ENCODE measurements at places on chromosomes 11 and 22.

DNA sequence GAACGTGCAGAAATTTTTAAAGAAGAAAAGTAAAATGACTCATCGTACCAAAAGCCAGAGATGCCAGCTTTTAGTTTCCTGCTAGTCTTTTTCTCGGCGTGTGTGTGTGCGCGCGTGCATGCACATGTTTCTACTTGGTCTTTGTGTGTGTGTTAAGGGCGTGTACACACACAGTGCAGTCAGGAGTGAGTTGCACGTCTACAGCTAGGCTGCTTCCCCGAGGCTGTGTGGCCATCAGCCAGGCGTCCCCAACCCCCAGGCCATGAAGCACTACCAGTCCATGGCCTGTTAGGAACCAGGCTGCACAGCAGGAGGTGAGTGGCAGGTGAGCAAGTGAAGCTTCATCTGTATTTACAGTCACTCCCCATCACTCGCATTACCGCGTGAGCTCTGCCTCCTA is 36.4 kb downstream of the KCNQ1 start:
- no peak for DNase-seq

- DNase-seq, result no peak
Observed at GRCh38 chr11:119343726-119344125, 2.8 kb downstream of the MFRP start.

DNA sequence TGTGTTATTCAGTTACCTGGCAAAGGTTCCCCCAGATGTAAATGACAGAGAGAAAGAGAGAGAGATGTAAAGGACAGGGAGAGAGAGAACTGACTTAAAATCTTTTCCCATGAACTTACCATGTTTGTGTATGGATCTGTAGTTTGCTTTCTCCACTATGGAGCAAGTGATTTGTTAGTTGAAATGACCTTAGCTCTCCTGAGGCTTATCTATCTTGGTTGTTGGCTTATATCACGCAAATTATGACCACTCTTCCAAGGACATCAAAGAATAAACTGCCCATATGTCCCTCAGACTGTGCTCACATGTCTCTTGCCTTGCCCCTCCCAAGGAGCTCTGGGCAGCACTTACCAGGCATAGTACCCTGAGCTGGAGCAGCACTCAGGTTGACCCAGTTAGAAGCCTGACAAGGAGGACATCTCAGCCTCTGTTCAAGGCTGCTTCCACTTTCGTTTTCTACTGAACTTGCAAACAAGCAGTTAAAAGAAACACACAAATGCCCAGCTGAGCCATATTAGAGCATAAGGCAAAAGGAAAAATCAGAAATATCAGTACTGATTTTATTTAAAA is 95.3 kb upstream of the RCN1 start:
- peak; percentile 25 for DNase-seq

DNA sequence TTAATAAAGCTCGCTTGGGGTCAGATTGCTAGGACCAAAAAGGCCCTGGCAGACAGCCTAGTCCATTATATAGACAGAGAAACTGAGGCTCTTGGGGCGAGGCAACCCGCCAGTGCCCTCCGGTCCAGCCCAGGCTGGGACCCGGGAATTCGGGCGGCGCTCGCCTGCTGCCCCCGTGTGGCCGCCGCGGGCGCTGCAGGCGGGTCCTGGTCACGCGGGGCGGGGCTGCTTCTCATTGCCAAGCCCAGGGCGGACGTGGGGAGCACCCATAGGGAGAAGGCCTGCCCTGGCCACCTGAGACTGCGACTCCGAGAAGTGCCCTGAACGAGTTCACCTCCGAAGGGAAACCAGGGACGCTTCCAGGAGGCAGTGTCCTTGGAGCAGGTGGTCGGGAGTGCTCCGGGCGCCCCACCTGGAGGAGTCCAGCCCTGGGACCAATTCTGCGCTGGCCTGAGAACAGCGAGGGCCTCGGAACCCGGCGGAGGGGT is 36.0 kb upstream of the CSNK1E start:
- peak; percentile 46 for DNase-seq

- no peak for DNase-seq
Observed at GRCh38 chr22:25548866-25549464, 15.5 kb upstream of the GRK3 start.

GRCh38 chr22:29855611-29856181 is 17.6 kb upstream of the ASCC2 start:
- DNase-seq, result no peak

- DNase-seq, result no peak
Observed at GRCh38 chr11:122799406-122800105, 38.7 kb upstream of the CRTAM start.

GRCh38 chr22:19287076-19287707 is 4.3 kb downstream of the CLTCL1 start:
- no peak for DNase-seq

DNA sequence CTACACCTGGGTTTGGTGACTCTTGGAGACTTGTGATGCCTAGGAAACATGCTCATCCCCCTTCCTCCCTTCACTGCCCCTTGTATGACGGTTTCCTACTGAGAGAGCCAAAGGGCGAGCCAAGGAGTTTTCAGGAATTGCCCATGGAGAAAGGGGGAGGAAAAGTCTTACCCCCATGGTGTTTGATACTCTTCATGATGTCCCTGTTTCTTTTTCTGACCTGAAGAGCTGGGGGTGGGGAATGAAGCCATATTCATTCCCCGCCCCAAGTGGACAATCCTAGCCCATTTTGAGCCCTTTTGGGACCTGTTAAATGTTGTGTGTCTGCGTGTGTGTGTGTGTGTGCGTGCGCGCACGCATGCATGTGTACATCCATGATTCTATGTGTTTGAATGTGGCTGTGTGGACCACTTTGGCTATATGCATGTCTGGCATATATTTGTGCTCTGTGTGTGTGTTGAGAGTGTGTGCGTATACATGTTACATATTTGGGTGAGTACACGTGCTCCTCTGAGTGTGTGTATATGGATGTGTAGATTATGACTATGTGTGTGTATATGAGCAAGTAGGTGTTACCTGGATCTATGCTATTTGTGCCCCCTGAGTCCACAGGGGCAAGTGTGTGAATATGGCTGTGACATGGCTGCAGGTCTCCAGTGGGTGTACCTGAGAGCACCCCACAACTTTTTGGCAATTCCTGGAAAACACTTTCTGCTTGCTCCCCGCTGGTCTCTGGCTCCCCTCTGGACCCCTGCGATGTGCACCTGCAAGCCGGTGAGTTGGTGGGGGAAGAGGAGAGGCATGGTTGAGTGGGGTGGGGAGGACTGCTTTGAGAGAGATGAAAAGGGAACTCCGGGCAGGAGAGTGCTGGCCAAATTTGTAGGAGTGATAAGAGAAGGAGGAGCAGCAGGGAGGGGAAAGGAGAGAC is 24.6 kb downstream of the OTOG start:
- no peak for DNase-seq

- DNase-seq, result no peak
Observed at GRCh38 chr11:74325649-74326645, 14.5 kb upstream of the P4HA3 start.

- DNase-seq, result no peak
Observed at GRCh38 chr11:127003260-127003981, 2.9 kb upstream of the KIRREL3 start.

DNA sequence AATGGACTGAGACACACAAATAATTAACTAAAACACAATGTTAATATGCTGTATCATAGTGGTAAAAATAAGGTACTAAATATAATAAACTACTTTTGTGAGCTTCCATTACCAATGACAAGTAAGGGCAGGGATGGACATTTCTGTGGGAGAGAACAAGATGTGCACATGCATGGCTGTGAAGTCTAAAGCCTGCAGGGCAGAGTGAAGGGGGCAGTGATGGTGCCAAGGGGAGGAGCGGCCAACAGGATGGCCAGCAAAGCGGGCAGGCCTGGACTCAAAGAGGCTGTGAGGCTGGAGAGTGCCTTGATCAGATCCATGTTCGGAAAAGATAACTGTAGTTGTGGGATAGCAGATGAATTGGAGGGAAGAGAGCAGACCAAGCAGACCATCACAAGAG is 12.5 kb downstream of the DESI1 start:
- DNase-seq, result no peak

DNA sequence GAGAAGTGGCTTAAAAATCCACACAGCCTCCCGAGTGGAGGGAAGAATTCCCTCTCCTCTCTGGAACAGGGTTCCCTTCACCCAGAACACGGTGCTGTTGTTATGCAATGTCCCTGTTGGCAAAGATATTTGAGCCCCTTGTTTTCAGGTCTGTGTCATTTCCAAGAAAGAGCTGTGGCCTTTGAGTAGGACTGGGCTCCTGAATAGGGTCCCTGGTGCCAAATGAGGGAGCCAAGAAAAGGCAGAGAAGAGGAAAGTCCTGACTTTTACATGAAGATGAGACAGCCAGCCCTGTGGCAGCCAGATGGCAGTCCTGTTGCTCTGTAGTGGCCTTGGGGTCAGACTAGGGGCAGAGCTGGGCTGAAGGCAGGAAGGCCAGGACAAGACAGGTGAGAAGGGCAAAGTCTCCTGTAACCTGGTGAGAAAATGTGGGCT is 51.2 kb upstream of the ELF5 start:
- no peak for DNase-seq

- no peak for DNase-seq
Observed at GRCh38 chr11:36122671-36123070, 166.6 kb downstream of the COMMD9 start.

DNA sequence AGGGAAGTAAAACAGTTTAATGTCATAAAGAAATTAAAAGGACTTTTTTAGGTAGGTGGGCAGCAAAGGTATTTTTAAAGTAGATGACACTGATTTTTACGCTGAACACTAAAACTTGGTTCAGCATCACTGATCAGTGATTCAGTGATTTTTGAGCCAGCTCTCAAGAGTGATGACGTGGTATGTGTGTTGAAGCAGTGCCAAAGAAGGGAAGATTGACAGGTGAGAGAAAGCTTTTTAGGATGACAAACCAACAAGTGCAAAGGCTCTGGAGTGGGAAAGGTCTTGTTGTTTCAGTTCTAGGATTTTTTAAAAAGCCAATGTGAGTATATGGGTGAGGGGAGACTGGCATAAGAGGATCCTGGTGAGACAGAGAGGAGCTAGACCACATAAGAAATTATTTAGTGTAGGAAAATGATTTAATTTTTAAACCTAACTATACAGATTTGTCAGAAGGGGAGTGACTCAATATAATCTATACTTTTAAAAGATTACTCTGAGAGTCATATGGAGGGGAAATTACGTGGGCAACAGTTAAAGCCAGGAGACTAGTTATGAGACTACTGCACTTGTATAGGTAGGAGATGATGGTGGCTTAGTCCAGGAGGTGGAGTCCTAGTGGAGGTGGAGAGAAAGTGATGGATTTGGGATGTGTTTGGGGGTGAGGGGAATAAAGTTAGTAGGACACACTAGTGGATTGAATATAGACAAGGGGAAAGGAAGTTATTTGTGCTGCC is 17.6 kb upstream of the CALCB start:
- DNase-seq, result no peak

GRCh38 chr11:74780248-74781005 is 31.8 kb downstream of the RNF169 start:
- DNase-seq, result no peak

DNA sequence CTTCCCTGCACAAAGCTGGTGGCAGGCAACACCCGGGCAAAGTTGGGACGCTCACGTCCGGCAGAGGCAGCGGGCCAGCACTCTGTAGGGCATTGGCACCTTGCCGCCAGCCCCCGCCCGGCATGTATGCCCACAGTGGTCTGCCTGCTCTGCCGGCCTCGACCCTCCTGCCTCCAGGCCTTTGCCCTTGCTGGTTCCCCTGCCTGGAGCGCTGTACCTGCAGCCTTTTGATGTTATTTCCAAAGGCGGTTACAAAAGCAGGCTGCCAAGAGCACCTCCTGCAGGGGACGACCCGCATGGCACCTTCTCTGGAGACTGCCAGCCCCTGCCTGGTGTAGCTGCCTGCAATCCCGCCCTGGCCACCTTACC is 56.5 kb upstream of the SHISAL1 start:
- no peak for DNase-seq

GRCh38 chr11:48366365-48366764 is at the start of gene OR4C5:
TSS of gene OR4C5 (minus strand) at chr11:48366465. CDS start at chr11:48366465, 0 bp downstream.
- no peak for DNase-seq

- DNase-seq, result no peak
Observed at GRCh38 chr11:3225159-3225758, 6.6 kb upstream of the MRGPRG start.

DNA sequence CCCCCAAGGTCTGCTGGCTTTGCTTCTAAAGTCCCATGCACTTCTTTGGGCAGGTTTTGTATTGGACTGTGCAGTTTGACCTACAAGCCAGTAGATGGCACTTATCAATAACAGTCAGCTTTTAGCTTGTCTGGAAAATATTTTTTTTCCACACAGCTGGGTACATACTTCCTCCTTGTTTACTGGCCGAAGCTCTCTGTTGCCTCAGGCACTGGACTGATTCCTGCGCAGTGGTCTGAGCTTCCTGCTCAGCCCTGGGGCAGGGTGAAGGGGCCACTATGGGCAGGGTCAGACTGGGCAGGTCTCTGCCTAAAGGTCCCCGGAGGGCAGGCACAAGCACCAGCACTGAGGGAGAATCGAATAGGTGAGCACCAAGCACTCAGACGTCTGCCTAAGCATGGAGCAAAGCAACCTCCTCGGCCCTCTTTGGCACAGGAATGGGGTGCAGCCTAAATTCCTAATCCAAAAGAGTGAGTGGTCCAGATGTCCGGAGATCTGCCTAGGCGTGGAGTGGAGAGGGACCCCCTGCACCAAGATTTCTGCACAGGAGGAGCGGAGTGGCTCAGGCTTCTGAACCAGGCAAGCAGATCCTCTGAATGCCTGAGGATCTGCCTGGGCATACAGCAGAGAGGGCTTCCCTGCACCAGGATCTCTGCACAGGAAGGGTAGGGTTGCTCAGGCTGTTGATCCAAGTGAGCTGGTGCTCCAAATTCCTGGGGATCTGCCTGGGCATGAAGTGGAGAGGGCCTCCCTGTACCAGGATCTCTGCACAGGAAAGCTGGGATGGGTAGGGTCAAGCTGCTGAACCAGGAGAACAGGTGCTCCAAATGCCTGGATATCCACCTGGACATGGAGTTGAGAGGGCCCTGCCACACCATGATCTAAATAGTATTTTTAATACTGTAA is 105.9 kb upstream of the C11orf58 start:
- DNase-seq, result no peak

DNA sequence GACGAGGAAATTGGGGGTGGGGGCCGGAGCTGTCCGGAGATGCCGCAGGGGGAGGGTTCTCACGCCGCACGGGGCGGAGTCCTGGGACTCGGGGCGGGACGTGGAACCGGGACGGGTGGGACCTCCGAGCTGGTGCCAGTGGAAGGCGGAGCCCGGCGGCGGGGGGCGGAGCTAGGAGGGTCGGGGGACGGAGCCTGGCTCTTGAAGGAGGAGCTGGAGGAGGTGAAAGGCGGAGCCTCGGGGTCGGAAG is 271 bp downstream of the FKBP2 start:
- no peak for DNase-seq

- no peak for DNase-seq
Observed at GRCh38 chr22:16608931-16609330, 16.3 kb upstream of the CCT8L2 start.

- DNase-seq, result no peak
Observed at GRCh38 chr11:35688023-35688422, 25.4 kb downstream of the TRIM44 start.

- DNase-seq, result no peak
Observed at GRCh38 chr11:92627615-92628256, 341.7 kb upstream of the MTNR1B start.

GRCh38 chr11:93844568-93844967 is 5.8 kb downstream of the VSTM5 start:
- DNase-seq, result no peak

- no peak for DNase-seq
Observed at GRCh38 chr11:100927579-100927978, 202.0 kb downstream of the PGR start.
